ENCODE measurements at places on chromosomes 13 and 19. TPM values are rescaled to one million over a fixed set of nuclear protein-coding genes. Genes with fewer than 3 reads are reported as not detected.
A peak's percentile ranks its signal among the peaks of the same experiment; 100 is the strongest.

The APOC4 gene
- not detected for total RNA-seq

The DCLK1 gene
- total RNA-seq, result not detected

The WDR88 gene
- not detected for total RNA-seq

The ZNF415 gene
- 3.1 TPM for total RNA-seq

The LIM2 gene
- 2.6 TPM for total RNA-seq

The STOML3 gene
- total RNA-seq, result not detected

The ZNF536 gene
- not detected for total RNA-seq

The KCNC3 gene
- total RNA-seq, result 0.81 TPM

The BEST2 gene
- not detected for total RNA-seq

The CEACAM20 gene
- total RNA-seq, result not detected

The IL4I1 gene
- total RNA-seq, result 16.1 TPM

The SYT3 gene
- not detected for total RNA-seq

The LGI4 gene
- total RNA-seq, result 0.27 TPM

GRCh38 chr13:53941588-53942190, 913.1 kb downstream of the OLFM4 start:
- no peak for DNase-seq

GRCh38 chr19:19562665-19563347, 24.7 kb downstream of the CILP2 start:
- peak; percentile 46 for DNase-seq

GRCh38 chr19:18593367-18594095, 4.9 kb downstream of the REX1BD start:
- peak; percentile 60 for DNase-seq

- DNase-seq, result no peak
Observed at GRCh38 chr13:59780058-59780457, 383.7 kb downstream of the DIAPH3 start.

DNA sequence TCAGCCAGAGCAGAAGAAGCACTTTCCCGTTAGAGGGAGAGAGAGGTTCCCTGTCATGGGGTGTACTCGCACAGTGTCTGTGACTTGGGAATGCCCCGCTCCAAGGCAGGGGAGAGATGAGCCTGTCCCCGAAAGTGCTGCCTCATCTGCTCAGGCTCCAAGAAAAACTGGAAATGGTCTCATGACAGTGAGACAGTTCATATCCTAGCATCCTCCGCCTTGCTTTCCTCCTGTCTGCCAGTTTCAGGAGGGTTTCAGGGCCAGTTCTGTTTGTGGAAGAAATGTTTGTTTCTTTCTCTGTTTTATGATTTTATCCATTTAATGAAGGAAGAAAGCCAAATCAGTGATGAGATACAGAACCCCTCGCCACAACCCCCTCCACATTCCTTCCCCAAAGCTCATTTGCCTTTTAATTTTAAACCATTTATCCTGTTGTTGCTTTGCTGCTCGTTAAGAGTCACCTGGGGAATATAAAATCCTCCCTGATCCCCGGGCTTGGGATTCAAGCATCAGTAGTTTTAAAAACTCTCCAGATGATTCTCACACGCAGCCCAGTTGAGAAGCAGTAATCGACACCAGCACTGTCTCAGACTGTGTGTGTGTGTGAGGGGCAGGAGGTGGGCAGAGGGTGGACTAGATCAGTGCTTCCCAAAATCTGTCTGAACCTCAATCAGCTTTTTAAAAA, 144.6 kb upstream of the UBL3 start:
- DNase-seq, result no peak

DNA sequence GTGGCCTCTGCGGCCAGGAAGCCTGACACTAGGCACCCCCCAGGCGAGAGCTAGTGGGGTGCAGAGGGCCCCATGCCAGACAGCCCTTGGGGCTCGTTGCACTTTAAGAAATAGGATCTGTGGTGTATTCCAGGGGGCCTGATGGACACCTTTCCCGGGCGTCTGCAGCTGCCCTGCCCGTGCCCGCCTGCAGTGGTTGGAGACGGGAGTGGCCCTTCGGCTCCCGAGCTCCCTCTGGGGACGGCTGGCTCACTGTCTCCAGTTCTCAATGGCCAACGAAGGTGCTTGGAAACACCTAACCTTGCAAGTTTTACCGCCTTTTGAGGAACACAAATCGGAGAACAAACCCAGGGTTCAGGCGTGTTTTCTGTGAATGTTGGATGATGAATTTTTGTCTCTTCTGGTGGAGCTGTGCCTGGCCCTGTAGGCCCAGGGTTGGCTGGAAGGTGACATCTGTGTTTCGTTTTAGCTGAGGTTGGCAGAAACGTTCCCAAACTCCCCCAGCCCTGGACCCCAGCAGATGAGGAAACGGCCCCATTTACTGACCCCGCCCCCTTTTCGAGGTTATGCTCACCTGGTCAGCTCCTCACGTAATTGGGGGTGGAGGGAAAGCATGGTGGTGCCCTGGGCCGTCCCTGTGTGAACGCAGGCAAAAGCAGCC, 17.4 kb upstream of the NPAS1 start:
- no peak for DNase-seq

DNA sequence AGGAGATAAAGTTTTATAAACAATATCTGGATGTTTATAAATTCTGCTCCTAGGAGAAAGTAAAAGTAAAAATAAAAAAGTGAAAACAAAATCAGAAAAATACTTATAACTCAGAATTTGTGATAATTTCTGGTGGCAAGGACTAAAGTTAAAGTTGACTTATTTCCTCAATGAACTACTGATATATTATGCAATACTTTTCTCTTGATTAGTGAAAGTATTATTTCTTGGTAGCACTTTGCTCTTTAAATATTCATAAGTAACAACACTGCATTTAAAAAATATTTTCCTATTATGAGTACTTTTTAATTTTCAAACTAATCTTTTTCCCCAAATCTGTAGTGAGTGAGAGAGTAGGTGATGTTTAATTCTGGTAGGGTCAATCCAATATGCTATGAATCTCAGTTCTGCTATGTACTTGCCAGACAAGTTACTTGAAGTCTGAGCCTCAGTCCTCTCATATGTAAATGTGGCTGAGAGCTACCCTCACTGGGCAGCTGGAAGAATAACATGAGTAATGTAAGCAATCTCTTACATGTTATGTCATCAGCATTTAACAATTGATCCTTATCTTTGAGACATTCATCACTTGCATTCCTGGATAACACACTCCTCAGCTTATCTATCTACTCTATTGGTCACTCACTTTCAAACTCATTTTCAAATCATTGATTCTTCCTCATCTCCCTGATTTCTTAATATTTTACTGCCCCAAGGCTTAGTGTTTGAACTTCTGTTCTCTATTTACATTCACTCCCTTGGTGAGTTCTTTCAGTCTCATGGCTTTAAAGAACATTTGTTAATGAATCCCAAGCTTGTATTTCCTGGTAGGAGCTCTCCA, 239.0 kb downstream of the RGCC start:
- DNase-seq, result no peak

GRCh38 chr13:37211487-37211886, 106.0 kb upstream of the CSNK1A1L start:
- DNase-seq, result no peak

DNA sequence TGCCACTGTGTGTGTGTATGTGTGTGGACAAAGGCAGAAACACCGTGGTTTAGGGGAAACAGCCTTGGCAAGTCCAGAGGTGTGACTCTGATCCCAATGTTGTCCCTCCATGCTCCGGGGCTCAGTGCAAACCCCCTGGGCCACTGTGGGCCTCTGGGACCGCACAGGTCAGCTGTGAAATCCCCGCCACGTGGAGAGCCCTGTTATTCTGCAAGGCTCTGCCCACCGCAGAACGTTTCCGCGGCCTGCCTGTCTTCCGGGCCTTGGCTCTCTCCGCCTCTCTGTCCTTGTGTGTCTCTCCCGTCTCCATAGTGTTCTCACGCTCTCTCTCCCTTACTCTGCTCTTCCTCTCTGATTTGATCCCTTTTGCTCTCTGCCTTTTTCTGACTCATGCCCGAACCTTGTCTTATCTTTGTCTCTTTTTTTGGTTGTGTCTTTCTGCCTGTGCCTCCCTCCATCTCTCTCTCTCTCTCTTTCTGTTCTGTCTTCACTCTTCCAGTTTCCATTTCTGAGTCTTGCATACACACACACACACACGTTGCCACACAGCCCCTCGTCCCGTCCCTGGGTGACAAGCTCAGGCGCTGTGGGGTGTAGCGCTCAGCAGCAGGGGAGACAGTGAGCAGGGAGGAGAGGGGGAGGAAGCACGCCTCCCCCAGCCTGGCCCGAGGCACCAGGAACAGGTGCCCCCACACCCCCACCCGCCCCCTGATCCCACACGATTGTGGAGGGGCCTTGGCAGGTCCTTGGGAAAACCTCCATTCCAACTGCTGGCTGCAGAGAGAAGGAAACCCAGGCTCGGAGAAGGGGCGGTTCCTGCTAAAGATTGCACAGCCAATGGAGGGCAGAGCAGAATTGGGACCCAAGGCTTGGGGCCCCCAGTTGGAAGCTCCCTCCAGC, 3.0 kb downstream of the TTYH1 start:
- DNase-seq, result peak; percentile 72

DNA sequence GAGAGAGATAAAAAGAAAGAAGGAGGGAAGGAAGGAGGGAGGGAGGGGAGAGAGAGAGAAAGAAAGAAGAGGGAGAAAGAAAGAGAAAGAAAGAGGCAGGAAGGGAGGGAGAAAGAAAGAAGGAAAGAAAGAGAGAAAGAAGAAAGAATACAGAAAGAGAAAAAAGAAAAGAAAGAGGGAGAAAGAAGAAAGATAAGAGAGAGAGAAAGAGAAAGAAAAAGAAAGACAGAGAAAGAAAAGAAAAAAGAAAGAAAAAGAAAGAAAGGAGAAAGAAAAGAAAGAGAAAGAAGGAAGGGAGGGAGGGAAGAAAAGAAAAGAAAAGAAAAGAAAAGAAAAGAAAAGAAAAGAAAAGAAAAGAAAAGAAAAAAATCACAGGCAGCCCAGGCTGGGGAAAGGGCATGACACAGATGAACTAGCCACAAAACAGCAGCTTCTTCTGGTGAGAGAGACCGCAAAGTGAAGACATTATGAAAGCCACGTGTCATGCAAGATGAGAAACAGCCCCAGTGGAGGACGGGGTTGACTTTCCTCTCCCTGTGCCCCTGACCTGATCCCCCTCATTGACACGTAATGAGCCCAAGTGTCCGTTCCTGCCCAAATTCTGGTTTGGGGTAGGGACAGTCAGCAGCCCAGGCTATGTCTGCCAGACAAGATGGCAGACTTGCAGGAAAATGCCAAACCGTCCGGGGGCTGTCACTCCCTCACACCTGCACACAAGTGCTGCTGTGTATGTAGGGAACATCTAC, 102.1 kb downstream of the INSR start:
- DNase-seq, result peak; percentile 74

DNA sequence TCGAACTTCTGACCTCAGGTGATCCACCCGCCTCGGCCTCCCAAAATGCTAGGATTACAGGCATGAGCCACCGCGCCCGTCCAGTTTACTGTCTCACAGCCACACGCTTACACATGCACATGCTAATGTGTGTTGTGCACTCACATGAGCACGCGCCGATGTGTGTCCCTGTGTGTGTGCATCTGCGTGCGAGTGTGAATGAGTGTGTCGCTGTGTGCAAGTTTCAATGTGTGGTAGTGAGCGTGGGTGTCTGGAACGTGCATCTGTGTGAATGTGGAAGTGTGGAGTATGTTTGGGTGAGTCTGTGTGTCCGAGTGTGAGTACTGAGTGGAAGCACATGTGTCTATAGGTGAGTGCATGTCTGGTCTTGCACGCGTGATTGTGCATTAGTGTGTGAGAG, 4.2 kb downstream of the MAST1 start:
- DNase-seq, result no peak

- no peak for DNase-seq
Observed at GRCh38 chr13:50758796-50759195, 84.7 kb downstream of the DLEU7 start.

- no peak for DNase-seq
Observed at GRCh38 chr13:76813000-76813691, 73.1 kb downstream of the KCTD12 start.

GRCh38 chr19:1690699-1691307, 38.4 kb upstream of the TCF3 start:
- peak; percentile 84 for DNase-seq

DNA sequence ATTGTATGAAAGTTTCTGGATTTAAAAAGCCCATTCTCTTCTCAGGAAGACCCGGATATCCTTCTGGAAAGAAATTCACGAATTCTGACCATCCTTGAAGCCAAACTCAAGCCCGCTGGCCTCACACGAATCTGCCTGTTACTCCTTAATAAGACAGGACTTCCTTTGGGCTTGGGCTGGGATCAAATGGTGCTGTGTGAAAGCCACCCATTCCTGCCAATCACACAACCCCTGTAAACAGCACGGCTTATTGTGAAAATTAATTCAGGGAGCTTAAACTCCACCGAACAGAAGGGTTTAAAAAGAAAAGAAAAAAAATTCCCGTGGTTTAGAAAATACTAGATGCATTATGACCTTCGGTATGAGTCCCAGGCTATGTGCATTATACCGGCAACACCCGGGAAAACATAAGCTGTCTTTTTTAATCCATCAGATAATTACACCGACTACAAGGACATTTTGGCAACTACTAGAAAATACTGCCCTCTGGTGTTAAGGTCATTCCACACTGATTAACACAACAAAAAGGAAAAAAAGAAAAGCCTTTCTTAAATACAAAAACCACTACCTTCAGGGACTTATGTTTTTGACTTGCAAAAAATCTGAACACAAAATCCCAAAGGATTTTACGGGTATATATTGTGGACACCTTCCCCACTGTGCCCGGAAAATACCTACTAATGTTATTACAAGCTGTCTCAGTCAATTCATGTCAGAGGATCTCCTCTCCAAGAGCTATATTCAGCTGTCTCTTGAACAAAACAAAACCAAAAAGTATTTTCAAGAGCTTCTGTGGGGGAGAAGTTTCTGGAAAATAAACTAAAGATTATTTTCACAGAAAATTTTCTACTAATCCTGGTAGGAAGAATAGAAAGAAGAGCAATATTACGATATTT, 76.0 kb upstream of the LSM14A start:
- DNase-seq, result no peak

GRCh38 chr19:41328842-41329225, 18.9 kb downstream of the CCDC97 start:
- no peak for DNase-seq

DNA sequence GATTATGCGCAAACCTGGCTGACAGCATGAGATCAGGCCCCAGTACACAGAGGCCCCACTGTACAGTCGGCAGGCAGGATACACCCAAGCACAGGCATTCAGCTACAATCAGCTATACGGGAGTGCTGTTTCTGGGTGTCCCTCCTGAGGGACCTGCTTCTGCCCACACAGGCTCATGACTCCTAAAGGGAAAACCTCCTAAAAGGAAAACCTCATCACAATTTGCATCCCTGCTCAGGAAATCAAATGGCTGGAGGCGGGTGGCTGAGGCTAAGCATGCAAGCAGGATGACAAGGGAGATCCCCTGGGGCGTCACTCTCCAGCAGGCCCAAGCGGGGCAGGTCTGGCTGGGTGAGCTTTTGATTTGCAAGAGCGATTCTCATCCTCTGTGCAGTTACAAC, 99.8 kb downstream of the CRYL1 start:
- DNase-seq, result peak; percentile 21

- DNase-seq, result no peak
Observed at GRCh38 chr13:33794576-33794975, 23.4 kb upstream of the RFC3 start.

- DNase-seq, result no peak
Observed at GRCh38 chr19:46270521-46271256, 26.2 kb upstream of the HIF3A start.

- no peak for DNase-seq
Observed at GRCh38 chr19:1309977-1310852, 24.5 kb downstream of the EFNA2 start.

- no peak for DNase-seq
Observed at GRCh38 chr19:30552593-30552992, 180.4 kb downstream of the ZNF536 start.

GRCh38 chr13:66659701-66660467, 570.3 kb downstream of the PCDH9 start:
- no peak for DNase-seq

GRCh38 chr19:17289489-17289888, 7.8 kb downstream of the ANKLE1 start:
- peak; percentile 79 for DNase-seq

GRCh38 chr13:45695198-45695730, 6.9 kb upstream of the CBY2 start:
- DNase-seq, result peak; percentile 37

All from activated CD8-positive, alpha-beta T cell treated with anti-CD3 and anti-CD28 coated beads for 36 hours (primary cell).